Activated naive CD8-positive, alpha-beta T cell treated with anti-CD3 and anti-CD28 coated beads for 36 hours (primary cell): ENCODE measurements at places on chromosomes 7 and 10. TPM values are rescaled to one million over a fixed set of nuclear protein-coding genes. Genes with fewer than 3 reads are reported as not detected.

DNA sequence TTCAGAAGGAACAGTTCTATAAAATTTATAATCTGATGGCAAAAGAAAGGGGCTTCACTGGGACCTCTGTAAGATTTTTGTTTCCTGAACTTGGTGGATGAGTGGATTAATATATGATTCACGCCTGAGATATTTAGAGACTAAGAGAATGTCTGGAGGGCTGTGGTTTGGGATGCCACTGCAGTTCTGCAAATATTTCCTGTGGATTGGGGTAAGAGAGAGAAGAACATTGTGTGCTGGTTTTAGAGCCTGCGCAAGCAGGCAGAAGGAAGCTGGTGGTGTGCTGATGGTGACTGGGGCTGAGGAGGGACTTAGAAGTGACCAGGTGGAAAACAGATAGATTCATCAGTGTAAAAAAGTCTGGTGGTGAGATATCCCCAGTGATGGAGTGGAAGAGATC is 87.0 kb downstream of the SUGCT start:
- DNase-seq, result no peak
- H3K27me3 ChIP-seq, result no peaks in the 10 kb centered on the region

The DEPP1 gene
- 0.12 TPM for total RNA-seq

- H3K4me3 ChIP-seq, result no peak overlapping the region
- DNase-seq, result no peak
- H3K4me1 ChIP-seq, result peaks cover 12% of the 10 kb centered on the region
- no peaks in the 10 kb centered on the region for H3K36me3 ChIP-seq
Measured at GRCh38 chr10:74738985-74739567, 87.3 kb upstream of the KAT6B start.

The TIAL1 gene
- 215 TPM for total RNA-seq

DNA sequence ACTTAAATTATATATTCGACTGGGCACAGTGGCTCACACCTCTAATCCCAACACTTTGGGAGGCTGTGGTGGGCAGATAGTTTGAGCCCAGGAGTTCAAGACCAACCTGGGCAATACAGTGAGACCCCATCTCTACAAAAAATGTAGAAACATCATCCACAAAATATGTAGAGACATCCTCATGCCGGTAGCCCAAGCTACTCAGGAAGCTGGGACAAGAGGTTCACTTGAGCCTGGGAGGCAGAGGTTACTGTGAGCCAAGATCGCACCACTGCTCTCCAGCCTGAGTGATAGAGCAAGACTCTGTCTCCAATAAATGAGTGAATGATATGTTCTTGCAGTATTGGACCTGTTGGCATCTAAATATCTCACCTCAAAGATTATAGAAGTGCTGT is 22.6 kb upstream of the TNS3 start:
- H3K4me1 ChIP-seq, result peaks cover 5% of the 10 kb centered on the region
- H3K36me3 ChIP-seq, result no peaks in the 10 kb centered on the region
- H3K27me3 ChIP-seq, result peaks cover 5% of the 10 kb centered on the region
- no peak overlapping the region for H3K4me3 ChIP-seq

DNA sequence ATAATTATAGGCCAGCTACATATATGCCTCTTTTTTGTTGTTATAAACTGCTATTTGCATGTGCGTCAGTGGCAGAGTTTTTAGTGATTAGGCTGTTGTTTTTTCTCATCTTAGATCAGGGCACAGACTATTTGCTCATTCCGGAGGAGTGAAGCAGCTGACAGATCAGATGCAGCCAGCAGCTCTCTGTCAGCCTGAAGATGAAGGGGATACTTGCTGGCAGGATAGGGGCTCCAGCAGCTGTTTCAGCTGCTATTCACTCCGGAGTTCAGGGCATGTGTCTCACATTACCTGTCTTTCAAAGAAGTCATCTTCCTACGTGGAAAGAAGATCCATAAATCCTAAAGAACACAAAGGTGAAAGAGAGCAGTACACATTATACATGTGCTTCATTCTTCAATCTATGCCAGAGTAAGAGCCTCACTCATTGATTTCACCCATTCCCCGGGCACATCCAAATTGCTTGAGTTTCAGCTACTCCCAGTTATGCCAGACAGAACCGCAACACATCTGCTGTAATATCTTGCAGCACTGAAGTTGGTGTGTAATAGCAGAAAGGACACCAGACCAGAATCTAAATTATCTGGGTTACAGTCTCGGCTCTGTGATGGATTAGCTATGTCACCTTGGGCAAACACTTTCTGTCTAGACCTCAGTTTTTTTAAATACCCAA is 182.8 kb upstream of the CHRM2 start:
- no peak overlapping the region for H3K27ac ChIP-seq
- H3K4me3 ChIP-seq, result no peak overlapping the region
- DNase-seq, result no peak
- no peaks in the 10 kb centered on the region for H3K36me3 ChIP-seq

- H3K27ac ChIP-seq, result no peak overlapping the region
- DNase-seq, result no peak
- H3K4me3 ChIP-seq, result no peak overlapping the region
- no peaks in the 10 kb centered on the region for H3K36me3 ChIP-seq
Measured at GRCh38 chr10:31723106-31723750, 205.4 kb downstream of the ARHGAP12 start.

DNA sequence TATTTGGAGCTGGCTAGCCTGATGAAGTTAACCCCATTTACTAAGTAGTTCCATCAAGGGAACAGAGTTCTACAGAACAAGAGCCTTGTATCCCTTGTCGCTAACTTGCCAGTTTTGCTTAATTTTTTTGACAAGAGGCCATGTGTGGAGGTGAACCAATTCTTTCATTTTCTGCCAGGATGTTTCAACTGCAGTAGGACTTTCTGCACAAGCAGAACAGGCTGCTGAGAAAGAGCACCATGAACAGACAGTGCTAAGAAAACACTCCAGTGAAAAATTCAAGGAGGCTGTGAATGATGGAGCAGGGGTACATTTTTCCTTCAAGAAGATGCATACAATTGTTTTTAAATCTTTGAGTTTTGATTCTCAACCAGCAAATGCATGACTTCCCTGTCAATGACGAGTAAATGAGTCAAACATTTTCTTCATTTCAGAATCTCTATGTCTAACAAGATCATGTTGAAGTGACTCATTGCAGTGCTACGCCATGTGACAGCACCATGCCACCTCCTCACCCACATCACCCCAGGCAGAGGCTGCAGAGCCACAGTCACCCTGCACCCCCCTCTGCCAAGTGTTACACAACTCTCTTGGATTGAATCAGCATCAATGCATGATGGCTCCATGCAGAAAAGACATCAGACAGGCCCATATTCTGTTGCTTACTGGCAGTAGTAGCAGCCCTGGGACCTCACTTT is 193.1 kb downstream of the COBL start:
- no peaks in the 10 kb centered on the region for H3K36me3 ChIP-seq
- no peaks in the 10 kb centered on the region for H3K27me3 ChIP-seq
- peak overlapping the region; percentile 73 for H3K27ac ChIP-seq
- peak; percentile 62 for DNase-seq

The WDFY4 gene
- 1.2 TPM for total RNA-seq

The YWHAG gene
- 157 TPM for total RNA-seq

The TDRD1 gene
- total RNA-seq, result 0.24 TPM

The HOXA5 gene
- total RNA-seq, result not detected

DNA sequence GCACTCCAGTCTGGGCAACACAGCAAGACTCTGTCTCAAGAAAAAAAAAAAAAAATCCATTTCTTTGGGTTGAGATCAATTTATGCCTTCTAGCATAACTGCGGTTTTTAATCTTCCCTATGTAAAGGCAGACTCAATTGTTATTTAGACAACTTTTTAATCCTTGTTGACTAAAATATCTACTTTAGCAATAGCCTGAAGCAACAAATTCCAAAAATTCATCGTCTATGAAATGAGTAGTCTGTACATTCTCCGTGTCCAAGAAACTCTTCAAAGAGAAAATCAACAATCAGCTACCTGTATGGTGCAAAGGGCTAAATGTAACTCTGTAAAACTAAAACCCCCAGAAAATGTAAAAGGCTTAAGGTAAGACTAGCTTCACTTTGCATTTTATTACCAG is 22.8 kb downstream of the LAMB1 start:
- no peaks in the 10 kb centered on the region for H3K4me1 ChIP-seq
- no peak overlapping the region for H3K27ac ChIP-seq
- no peaks in the 10 kb centered on the region for H3K36me3 ChIP-seq
- H3K27me3 ChIP-seq, result peaks cover 7% of the 10 kb centered on the region
- H3K4me3 ChIP-seq, result no peak overlapping the region

DNA sequence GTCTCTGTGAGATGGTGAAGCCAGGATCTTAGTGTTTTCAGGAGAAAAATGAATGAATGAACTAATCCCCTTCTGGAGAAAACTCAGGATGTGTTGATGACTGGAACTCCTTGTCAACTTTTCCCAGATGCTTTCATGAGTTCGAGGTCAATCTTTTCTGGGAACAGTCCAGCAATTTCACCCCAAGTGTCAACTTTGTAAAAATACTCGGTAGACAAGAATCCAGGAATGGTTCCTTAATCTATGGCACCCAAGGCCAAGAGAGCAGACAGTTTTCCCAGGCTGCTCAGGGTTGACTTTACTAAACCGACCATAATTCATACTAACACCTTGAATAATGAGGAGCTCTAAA is 31.1 kb upstream of the LYZL1 start:
- H3K36me3 ChIP-seq, result no peaks in the 10 kb centered on the region
- peaks cover 48% of the 10 kb centered on the region for H3K27me3 ChIP-seq
- no peak overlapping the region for H3K4me3 ChIP-seq

- no peaks in the 10 kb centered on the region for H3K36me3 ChIP-seq
- no peak overlapping the region for H3K4me3 ChIP-seq
- no peaks in the 10 kb centered on the region for H3K4me1 ChIP-seq
- no peak overlapping the region for H3K27ac ChIP-seq
- H3K27me3 ChIP-seq, result peaks cover 1% of the 10 kb centered on the region
- no peak for DNase-seq
Measured at GRCh38 chr10:125415006-125415633, 254.8 kb upstream of the CTBP2 start.

- peak overlapping the region; percentile 36 for H3K27ac ChIP-seq
- no peak for DNase-seq
- no peak overlapping the region for H3K4me3 ChIP-seq
- peaks cover 13% of the 10 kb centered on the region for H3K36me3 ChIP-seq
Measured at GRCh38 chr10:97647556-97647955, 7.1 kb downstream of the PI4K2A start.

- H3K27me3 ChIP-seq, result peaks cover 13% of the 10 kb centered on the region
- no peaks in the 10 kb centered on the region for H3K4me1 ChIP-seq
- no peak overlapping the region for H3K4me3 ChIP-seq
- no peaks in the 10 kb centered on the region for H3K36me3 ChIP-seq
Measured at GRCh38 chr7:149644754-149645153, 128.6 kb downstream of the ZNF467 start.

DNA sequence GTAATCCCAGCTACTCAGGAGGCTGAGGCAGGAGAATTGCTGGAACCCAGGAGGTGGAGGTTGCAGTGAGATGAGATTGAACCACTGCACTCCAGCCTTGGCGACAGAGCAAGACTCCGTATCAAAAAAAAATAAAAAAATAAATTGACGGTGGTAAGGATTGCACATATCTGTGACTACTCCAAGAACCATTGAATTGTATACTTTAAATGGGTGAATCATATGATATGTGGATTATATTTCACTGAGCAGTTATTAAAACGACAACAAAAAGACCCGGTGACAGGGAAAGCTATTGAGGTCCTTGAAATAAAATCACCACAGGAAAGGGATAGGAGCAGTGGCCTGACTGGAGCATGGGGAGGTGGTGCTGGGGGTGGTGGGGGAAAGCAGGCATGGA is 31.2 kb upstream of the COMTD1 start:
- no peak overlapping the region for H3K4me3 ChIP-seq
- H3K36me3 ChIP-seq, result no peaks in the 10 kb centered on the region
- H3K4me1 ChIP-seq, result no peaks in the 10 kb centered on the region
- no peaks in the 10 kb centered on the region for H3K27me3 ChIP-seq
- DNase-seq, result no peak
- no peak overlapping the region for H3K27ac ChIP-seq

DNA sequence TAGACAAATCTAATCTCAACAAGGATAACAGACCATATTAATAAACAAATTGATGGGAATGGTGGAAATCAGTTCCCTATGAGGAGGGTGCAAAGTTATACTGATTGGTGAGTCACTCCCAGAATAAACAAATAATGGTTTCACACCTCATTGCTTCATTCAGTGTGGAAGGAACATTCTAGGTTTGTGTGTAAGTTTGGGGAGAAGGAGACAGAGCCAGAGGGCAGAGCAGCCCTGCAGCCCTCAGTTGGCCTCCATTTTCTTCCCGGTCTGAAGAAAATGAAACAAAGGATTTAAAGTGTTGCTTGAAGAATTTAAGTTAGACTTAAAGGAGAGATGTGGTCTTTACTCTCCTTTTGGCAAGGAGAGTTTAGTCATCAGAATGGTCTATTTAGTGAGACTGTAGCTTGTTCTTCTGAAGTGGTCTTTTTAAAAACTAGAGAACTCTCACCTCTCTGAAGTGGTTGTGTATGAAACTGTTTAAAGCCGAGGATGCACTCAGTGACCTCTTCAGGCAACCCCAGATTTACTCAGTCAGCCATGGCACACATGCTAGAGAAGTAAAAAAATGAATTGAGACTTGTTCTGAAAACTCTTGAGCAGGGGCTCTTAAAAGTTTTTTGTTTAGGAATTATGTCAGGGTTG is 27.2 kb downstream of the IKZF1 start:
- H3K4me3 ChIP-seq, result peak overlapping the region; percentile 73
- H3K4me1 ChIP-seq, result peaks cover 61% of the 10 kb centered on the region
- no peaks in the 10 kb centered on the region for H3K27me3 ChIP-seq
- peaks cover 52% of the 10 kb centered on the region for H3K36me3 ChIP-seq
- peak overlapping the region; percentile 82 for H3K27ac ChIP-seq

- H3K36me3 ChIP-seq, result no peaks in the 10 kb centered on the region
- no peaks in the 10 kb centered on the region for H3K27me3 ChIP-seq
- H3K4me3 ChIP-seq, result no peak overlapping the region
- DNase-seq, result no peak
Measured at GRCh38 chr7:90629297-90629918, 33.3 kb downstream of the CDK14 start.

DNA sequence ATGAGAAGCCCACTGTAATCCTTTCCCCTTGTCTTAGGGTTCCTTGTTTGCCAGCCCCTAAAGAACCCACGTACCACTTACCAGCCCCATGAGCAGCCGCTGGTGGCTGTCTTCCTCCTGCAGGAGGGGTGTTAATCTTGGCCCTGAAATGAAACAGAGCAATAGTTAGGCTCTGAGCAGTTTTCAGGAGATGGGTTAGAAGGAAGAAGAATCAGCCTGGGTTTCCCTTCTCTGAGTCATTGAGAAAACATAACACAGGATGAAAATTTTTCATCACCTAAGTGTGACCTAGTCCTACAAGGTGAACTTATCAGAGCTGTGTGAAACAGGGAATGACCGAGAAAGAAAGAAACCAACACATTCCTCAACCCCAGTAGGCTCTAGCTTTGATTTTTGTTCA is 90.0 kb downstream of the GSAP start:
- H3K27ac ChIP-seq, result no peak overlapping the region
- H3K4me1 ChIP-seq, result peaks cover 49% of the 10 kb centered on the region
- no peak overlapping the region for H3K4me3 ChIP-seq
- H3K27me3 ChIP-seq, result no peaks in the 10 kb centered on the region

The TAS2R39 gene
- not detected for total RNA-seq

GRCh38 chr7:41809940-41810576 is 107.2 kb upstream of the INHBA start:
- no peaks in the 10 kb centered on the region for H3K4me1 ChIP-seq
- H3K27ac ChIP-seq, result no peak overlapping the region
- no peaks in the 10 kb centered on the region for H3K36me3 ChIP-seq
- H3K4me3 ChIP-seq, result no peak overlapping the region
- no peaks in the 10 kb centered on the region for H3K27me3 ChIP-seq

GRCh38 chr7:19972876-19973275 is 199.5 kb upstream of the TMEM196 start:
- no peak overlapping the region for H3K4me3 ChIP-seq
- H3K27me3 ChIP-seq, result peaks cover 2% of the 10 kb centered on the region
- no peak for DNase-seq
